Karpas-422 (cell line): ENCODE measurements at places on chromosomes 16 and 17.

GRCh38 chr17:62981933-62982332 is 15.9 kb downstream of the TANC2 start:
- DNase-seq = no peak

DNA sequence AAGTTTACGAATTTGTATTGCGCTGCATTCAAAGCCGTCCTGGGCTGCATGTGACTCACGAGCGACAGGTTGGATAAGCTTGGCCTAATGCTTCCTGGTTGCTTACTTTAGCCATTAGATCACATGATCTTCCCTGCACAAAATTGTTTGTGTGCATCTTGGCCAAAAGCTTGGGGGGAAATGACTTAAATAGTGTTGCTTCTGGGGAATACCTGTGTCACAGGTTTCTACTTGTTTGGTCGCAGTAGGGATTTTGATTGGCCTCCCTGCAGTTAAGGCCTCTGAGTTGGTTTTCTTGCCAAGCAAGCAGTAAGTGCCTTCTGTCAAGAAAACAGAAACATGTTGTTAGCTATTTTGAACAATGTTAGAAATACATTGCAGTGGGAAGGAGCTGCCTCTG is 39.6 kb upstream of the DUSP14 start:
- no peak for DNase-seq

DNA sequence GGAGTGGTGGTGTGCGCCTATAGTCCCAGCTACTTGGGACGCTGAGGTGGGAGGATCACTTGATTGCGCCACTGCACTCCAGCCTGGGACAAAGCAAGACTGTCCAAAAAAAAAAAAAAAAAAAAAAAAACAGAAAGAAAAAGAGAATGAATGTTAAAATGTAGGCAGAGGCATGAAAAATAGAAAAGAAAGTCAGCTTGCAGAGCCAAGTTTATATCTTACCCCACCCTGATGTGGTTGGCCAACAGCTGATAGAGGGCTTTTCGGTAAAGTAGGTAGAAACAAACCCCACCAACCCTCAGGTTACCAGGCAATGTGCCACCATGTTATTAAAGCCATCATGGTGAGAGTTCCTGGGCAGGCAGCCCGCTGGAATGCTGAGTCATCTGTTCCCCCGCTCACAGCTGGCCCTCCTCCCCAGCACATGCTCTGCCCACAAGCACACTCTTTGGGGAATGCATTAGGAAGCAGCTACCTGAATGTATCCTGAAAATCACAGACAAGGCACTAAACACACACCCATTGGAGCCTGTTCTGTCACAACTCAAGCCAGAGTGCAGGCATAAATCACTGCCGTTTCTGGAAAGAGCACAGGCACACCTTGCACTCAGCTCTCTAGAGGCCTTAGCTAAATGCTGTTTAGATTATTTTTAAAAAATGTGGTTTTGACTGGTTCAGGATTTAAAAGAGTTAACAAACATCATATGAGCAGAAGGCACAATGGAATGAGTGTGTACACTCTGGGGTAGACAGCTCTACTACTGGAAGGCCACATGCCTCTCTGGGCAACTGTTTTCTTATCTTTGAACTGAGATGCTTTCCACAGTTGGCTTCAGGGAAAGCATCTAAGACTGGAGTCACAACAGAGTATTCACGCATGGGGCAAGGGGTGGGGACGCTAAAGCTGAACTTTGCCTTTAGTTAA is 128.5 kb downstream of the PARN start:
- no peak for DNase-seq

- DNase-seq = no peak
Measured at GRCh38 chr17:8740486-8740885, 4.2 kb downstream of the CCDC42 start.

GRCh38 chr16:546909-547770 is 13.1 kb upstream of the PRR35 start:
- no peak for DNase-seq

DNA sequence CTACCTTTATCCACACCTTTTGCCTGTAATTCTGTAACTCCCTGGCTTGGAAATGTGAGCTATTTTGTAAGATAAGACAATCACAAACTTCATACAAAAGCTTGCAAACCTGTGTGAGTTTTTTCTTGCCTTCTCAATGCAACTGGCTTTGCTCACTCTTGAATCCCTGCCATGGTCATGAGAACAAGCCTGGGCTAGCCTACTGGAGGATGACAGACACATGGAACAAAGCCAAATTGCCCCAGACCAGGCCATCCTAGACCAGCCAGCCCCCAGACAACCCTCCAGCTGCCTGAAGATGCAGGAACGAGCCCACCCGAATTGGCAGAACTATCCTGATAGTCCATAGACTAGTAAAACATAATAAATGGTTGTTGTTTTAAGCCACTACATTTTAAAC is 466.6 kb upstream of the ERCC4 start:
- DNase-seq = no peak

- DNase-seq = no peak
Measured at GRCh38 chr16:11240636-11241473, 15.1 kb downstream of the SOCS1 start.

- DNase-seq = no peak
Measured at GRCh38 chr17:61579961-61580360, 11.1 kb downstream of the NACA2 start.

GRCh38 chr17:67500261-67500660 is 123.2 kb downstream of the PITPNC1 start:
- no peak for DNase-seq

- DNase-seq = no peak
Measured at GRCh38 chr16:87263418-87264052, 53.7 kb downstream of the C16orf95 start.

DNA sequence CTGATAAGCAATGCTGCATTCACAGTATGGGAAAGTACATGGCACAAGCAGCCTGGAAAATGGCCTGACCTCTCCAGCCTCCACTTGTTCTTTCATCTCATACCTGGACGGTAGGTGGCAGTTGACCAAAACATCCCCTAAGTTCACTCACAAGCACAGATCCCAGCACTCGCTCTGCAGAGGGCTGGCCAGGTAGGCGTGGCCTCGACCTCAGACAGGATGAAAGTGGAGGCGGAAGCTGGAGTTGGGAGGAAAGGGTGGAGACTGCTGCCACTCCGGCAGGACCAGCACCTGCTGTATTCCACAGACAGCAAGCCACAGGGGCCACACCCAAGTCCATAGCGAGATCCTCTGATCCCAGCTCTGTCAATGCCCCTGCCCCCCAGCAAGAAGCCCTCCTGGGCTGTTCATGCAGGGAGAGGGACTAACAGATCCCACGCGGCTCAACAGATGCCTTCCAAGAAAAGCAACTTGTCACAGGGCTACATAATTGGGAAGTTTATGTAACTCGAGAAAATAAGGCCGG is 31.3 kb downstream of the ZCCHC14 start:
- DNase-seq = peak; percentile 84

DNA sequence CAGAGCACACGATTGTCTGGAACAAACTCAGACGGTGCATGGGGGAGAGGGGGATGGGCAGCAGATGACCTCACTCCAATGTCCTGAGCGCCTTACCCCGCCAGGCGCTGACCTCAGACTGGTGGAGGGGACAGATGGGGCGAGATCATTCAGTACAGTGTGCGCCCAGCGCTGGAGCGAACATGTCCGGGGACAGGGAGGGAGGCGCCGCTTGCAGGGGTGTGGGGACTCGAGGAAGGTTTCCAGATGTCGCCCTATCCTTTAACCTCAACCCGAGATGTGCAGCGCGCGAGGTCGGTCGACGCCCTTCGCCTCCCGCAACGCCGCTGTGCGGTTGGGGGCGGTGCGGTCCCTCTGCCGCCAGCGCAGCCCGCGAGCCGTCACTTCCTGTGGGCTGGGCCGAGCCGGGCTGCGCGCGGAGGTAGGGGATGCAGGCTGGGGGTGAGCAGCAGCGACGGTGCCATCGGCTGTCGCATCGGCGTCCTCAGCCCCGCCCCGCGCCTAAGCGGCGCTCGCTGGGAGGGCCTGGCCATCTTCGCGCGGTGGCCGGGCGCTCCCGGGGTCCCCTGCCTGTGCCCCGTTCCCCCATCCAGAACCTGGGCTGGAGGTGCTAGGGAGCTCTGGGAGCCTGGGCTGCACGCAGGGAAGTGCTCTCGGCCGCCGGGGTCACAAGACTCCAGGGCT is 5.3 kb upstream of the CDR2L start:
- peak; percentile 91 for DNase-seq

- no peak for DNase-seq
Measured at GRCh38 chr16:19846436-19846835, 38.2 kb downstream of the GPRC5B start.

DNA sequence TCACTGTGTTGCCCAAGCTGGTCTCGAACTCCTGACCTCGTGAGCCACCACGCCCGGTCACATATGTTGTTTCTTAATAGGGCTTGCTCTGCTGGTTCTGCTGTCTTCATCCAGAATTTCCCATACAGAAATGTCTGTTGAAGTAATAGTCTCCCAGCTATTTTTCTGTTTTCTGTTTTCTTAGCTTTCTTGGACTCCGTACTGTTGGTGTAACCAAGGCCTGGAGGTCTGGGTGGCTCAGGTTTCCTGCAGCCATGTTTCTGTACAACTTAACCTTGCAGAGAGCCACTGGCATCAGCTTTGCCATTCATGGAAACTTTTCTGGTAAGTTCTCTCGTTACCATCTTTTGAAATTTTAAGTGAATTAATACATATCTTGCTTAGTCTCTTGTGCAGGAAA is 2.8 kb downstream of the SF3B3 start:
- no peak for DNase-seq

GRCh38 chr16:55641430-55642056 is 14.2 kb upstream of the SLC6A2 start:
- no peak for DNase-seq

GRCh38 chr17:40993839-40994238 is at the start of gene KRTAP3-3:
Gene KRTAP3-3, minus strand, starts transcription at chr17:40994164. Its CDS starts 67 bp downstream, at chr17:40994097.
- no peak for DNase-seq

DNA sequence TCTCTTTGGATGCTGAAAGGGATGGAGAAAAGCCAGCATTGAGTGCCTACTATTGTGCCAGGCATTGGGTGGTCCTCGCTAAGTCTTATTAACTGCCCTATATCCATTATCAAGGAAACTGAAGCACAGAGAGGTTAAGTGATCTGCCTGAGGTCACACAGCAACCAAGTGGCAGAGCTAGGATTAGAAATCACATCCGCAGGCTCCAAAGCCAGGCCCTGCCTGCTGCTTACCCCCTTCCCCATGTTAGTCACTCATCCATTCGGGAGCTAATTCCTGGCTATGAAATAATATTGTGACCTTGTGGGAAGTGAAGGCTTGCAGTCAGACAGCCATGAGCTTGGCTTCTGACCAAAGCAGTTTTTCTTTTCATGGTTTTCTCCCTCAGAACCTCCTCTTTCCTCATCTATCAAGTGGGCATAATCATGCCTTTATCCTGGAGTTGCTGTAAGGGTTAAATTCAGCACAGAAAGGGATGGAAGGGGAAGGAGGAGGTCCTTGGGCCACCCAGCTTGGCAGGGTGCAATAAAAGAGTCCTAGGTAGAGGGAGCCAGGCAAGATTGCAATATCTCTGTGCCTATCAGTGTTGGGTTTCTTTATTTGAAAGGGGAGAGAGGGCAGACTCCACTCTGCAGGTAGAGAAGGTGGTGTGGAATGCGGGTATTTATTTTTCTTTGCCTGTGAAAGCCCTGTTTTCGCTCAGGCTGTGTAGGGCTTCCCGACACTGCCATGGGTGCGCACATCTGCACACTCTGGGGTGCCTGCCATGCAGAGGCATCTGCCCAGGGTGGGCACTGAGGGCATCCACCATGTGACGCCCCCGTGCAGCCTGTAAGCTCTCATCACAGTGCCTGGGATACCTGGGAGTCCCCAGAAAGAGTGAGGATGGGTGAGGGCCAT is 11.3 kb downstream of the RAI1 start:
- DNase-seq = peak; percentile 54

DNA sequence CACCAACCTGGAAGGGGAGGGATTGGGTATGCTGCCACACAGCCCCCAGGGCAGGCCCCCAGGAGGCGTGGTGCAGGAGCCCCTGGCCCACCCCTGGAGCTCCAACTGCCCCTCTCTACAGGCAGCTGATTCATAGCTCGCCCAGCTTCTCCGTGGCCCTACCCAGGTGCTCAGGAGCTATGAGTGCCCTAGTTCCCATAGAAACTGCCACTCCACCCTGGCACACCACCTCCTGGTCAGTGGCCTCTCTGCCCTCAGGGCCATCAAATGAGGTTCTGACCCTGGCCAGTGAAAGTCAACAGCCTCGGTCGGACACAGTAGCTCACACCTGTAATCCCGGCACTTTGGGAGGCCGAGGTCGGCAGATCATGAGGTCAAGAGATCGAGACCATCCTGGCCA is 18.0 kb downstream of the CNGB1 start:
- no peak for DNase-seq

GRCh38 chr17:51819341-51820219 is 338.9 kb downstream of the CA10 start:
- no peak for DNase-seq

DNA sequence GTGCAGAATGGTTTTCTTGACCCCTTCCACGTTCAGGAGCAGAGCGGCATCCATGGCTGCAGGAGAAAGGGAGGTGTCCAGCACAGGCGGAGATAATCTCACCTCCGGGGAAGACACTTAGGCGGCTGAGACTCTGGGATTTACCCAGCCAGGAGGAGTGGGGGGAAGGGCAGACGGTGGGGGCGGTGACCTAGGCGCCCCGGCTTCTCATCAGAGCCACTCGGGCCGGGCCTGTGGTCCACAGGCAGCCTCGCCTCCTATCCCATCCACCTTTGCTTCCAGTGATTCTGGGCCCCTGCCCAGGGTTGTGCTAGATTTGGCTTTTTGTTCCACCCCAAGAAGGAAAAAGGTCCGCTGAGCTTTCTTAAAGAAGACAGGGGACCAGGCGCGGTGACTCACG is at the start of gene AIPL1:
Gene AIPL1, minus strand, starts transcription at position 71 of the 400 bp plus-strand sequence. Its CDS starts 17 bp downstream, at position 54.
- DNase-seq = no peak

DNA sequence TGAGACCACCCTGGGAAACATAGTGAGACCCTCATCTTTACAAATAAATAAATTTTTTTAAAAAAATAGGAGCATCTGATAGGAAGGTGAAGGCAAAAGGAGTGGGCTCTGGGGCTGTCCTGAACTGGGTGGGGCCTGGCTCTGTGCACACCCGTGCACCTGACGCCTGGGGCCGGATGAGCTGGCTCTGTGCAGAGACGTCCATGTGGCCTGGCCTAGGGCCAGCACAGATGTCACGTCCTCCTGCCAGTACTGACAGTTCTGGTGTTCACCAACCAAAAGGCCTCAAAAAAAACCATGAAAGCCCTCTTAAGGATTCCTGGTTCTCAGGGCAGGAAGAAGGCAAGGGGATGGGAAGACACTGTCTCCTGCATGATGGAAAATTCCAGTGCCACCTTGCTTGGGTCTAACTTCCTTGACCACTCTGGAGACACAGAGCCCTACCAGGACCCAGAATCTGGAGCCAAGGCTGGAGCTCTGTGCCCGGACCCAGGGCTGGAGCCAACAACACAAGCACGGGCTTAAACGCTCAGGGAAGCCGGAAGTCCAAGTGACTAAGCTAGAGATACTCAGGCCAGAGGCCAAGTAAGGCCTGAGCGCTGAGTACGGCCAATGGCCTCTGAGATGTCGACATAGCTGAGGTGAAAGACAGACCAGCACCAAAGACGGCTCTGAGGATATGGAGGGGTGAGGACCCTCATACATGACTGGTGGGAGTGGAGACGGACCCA is 32.9 kb downstream of the COPRS start:
- no peak for DNase-seq

DNA sequence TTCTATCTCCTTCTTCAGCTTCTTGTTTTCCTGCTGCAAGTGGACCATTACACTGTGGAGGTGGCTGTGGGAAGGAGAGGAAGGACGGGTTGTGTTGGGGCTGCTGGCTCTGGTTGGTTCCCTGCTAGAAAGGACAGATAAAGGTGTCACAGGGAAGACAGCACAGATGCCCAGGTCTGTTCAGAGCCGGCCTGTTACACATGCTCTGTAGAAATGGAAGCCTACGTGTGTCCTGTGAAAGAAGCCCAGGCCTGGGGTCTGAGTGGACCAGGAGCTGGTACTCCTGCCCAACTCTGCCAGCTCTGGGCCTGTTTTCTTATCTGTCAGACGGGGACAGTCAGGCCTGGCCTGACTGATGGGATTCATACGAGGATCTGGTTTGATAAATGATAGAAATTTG is 26.4 kb downstream of the DHX38 start:
- no peak for DNase-seq
